ENCODE measurements at places on chromosomes 1 and 21.
A peak's percentile ranks its signal among the peaks of the same experiment; 100 is the strongest.

DNA sequence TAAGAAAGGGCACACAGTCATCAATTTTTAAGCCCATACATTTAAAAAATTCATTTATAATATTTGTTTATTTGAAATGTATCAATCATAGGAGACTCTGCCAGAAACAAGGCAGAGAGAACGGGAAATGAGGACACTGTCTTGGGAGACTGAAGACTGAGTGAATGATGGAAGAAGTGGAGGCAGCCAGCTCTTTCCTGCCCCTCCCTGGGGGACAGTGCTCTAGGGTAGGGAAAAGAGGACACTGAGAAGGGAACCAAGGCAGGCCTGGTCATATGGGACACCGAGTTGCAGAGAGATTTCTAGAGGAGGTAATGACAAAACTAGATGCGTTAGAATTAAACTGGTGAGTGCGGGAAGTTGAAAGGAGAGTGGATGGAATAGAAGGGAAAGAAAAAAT lies 31.6 kb downstream of the EEIG2 start:
- DNase-seq: no peak

DNA sequence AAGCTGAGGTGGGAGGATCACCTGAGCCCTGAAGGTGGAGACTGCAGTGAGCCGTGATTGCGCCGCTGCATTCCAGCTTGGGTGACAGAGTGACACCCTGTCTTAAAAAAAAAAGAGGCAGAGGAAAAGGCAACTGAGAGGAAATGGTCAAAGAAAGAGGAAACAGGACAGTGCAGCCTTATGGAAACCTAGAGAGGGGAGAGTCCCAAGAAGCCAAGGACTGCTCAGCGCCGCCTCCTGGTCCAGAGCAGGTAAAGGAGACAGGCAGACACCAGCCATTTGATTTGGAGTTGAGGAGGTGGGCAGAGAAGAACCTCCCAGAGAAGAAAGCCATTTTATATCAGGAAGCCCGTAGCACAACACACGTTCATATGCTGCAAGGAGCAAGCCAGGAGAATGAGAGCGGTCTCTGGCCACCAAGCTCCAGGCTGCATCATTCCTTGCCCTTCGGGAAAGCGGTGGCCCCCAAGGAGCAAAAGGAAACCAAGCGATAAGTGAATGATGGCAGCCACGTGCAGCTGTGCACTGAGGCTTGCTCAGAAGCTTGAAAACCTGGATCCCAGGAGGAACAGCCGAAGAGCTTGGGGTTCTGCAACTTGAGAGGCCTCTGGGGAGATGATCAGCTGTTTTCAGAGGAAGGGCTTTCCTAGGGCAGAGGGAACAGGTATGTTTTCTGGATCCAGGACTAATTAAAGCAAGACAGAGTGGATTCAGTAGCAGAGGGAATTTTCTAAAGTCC lies 33.7 kb downstream of the LRRC42 start:
- DNase-seq: no peak

GRCh38 chr1:107942814-107943213 lies 22.2 kb downstream of the VAV3 start:
- DNase-seq: no peak

GRCh38 chr1:53606197-53606596 lies 132.8 kb downstream of the GLIS1 start:
- DNase-seq: no peak

DNA sequence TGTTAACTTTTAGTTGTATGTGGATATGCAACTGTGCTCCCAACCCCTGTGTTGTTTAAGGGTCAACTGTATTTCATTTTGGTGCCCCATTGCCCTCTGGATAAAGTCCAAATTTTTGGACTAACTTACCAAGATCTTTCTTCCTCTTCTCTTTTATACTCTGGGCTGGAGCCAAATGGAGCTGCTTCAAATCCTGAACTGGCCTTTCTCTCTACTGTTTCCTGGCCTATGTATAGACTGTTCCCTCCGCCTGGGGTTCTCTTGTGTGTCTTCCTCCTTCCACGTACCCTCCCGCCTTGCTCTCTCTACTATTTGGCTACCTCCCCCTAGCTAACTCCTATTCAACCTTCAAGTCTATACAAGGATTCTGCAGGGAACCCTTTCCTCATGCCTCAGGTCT lies 8.4 kb upstream of the CDC14A start:
- DNase-seq: no peak

DNA sequence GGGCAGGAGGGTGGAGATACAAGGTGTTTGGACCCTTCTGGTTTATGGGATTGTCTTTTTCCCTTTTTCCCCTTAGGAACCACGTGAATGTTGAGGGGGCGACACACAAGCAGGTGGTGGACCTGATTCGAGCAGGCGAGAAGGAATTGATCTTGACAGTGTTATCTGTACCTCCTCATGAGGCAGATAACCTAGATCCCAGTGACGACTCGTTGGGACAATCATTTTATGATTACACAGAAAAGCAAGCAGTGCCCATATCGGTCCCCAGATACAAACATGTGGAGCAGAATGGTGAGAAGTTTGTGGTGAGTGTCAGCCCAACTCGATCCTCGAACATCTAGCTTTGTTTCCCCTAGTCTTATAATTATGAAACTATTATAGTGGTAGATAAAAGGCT lies 27.0 kb downstream of the SNX27 start:
- no peak for DNase-seq

GRCh38 chr1:217482356-217483102 lies 148.4 kb downstream of the GPATCH2 start:
- DNase-seq: peak; percentile 89

- no peak for DNase-seq
These were observed 7.0 kb downstream of the RPS6KA1 start for GRCh38 chr1:26536521-26536920.

- DNase-seq: no peak
These were observed 36.5 kb downstream of the GIPC2 start for GRCh38 chr1:78081980-78082860.

DNA sequence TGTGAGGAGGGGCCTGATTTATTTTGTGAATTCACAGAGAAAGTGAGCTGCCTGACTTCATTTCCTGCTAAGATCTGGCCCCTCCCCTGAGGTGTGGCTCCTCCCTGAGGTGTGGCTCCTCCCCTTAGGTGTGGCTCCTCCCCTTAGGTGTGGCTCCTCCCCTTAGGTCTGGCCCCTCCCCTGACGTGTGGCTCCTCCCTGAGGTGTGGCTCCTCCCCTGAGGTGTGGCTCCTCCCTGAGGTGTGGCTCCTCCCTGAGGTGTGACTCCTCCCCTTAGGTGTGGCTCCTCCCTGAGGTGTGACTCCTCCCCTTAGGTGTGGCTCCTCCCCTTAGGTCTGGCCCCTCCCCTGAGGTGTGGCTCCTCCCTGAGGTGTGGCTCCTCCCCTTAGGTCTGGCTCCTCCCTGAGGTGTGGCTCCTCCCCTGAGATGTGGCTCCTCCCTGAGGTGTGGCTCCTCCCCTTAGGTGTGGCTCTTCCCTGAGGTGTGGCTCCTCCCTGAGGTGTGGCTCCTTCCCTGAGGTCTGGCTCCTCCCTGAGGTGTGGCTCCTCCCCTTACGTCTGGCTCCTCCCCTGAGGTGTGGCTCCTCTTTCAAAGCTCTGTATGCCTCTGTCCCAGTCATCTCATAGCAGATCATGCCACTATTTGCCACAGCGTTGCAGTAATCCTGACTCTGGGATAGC lies 26.9 kb upstream of the LRRC3 start:
- peak; percentile 67 for DNase-seq

- DNase-seq: no peak
These were observed 69.4 kb downstream of the NID1 start for GRCh38 chr1:235995511-235995910.

- no peak for DNase-seq
These were observed 23.7 kb downstream of the NKAIN1 start for GRCh38 chr1:31216016-31216415.

DNA sequence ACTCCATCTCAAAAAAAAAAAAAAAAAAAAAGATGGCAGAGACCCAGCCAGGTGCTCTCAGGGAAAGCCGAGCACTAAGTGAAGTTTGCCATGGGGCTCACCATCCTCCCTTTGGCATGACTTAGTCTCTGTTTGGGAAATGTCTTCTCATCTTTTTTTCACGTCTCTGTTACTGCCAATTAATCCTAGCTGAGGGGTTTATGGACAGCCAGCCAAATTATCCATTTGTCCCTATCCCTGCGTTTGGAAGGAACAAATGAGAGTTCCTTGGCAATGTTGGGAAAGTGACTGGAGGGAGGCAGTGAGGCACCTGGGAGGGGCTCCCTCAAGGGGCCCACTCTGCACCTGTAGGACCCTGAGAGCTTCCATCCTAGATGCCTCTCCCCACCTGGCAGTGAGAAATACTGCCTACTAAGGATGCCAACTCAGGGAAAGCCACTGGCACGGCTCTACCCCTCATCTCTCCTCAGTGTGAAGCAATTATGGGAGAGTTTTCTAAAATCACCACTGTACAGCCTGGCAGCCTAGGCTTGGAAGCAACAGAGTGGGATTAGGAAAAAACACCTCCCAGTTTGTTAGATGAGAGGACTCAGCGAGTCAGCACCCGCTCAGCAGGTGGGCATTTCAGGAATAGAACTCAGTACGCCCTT lies 19.8 kb upstream of the SLC2A7 start:
- no peak for DNase-seq

DNA sequence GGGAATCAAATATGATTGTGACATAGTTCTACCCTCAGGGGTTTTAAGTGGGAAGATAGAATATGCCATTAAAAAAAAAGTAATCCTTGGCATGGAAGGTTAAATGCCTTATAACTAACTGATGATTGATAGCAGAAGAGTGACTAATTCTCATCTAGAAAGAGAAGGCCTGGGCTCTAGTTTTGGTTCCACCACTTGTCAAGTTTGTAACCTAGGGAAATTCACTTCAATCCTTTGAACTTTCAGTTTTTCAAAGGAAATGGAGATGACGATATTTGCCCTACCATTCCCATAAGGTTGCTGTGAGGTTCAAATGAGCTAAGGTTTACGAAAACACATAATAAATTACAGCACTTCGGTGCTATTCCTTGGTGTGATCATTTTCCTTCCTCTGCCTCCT lies 88.5 kb downstream of the GPR88 start:
- DNase-seq: no peak

DNA sequence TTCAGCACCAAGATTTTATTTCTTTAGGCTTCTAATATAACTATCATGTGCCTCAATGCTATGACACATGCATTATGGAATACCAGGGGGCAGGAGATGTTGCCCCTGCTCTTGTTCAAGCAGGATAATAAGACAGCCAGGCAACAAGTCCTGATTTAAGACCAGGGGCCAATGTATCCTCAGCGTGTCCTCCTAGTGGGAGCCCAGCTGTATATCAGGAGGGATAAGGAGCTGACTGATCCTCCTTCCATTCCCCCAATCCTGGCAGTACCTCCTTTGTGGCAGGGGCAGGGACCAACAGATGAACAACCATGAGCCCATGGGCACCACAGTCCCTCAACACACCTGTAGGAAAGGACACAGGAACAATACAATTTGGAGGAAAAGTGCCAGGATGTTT lies 29.3 kb downstream of the SORT1 start:
- DNase-seq: no peak

DNA sequence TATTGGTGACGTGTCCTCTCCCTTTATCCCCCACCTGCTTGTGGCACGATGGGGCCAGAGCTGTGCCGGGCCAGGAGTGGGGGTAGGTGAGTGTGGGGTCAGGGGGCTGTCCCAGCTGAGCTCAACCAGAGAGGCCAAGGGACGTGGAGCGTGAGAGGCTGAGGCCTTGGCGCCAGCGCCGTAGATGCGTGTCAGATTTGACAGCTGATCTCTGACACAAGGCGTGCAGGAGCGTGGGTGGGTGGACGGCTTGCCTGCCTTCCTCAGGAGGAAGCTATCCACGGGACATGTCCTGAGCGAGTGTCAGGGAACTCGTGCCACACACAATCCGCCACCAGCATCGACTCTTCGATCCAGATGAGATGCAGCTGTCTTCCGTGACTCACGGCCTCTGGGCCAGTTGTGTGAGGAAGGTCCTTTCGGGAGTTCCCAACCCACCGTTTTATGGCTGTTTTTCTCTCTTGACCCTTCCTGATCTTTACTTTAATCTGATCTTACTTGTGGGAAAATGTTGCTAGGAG lies 56.7 kb downstream of the SPSB1 start:
- no peak for DNase-seq

GRCh38 chr21:46598581-46599572 lies 6.0 kb downstream of the S100B start:
- no peak for DNase-seq

DNA sequence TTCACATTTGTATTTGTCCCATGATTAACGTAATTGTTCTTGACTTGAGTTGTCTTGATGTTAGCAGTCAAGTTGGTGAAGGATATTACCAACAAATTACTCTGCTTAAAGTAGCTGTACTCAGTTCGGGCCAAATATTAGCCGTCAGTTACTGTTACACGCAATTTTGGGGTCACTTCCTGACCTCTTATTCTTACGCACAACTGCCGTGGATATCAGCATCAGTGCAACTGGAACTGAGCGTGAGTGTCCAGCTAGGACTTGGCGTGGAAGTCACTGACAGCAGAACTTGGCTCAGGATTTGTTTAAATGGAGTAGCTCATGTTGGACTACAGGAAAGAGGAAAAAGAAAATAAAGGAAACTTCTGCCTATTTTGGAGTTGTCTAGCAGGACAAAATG lies 56.4 kb downstream of the ADAMTS1 start:
- DNase-seq: no peak

DNA sequence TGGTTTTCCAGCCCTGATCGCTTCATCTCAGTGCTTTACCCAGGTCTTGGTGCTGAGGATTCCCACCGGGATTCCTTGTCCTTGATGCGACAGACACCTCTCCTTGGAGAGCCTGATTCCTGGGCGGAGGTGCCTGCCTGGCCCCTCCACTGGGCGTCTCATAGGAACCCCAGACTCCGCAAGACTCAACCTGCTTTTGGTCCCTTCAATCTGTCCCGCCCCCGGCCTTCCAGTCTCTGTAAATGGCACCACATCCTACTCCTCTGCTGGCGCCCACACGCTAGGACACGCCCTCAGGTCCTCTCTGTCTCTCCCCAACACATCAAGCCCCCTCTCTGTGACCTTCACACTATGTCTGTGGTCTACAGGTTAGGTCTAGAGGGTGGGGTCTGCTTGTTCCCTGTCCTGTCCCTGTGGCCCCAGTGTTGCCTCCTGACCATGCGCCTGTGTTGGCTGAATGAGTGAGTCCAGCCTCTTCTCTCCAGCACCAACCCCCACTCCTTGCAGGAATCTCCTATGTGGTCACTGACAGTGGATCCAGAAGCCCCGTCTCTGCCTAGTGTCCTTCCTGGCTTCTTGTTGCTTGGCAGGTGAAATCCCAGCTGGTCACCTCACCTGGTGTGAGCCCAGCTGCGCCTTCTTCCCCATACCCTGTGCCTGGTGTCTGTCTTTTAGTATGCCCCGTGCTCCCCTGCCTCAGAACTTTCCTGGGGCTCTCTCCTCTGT lies 119.7 kb upstream of the C1orf174 start:
- DNase-seq: no peak

GRCh38 chr21:34344584-34344983 lies 19.2 kb upstream of the KCNE2 start:
- DNase-seq: no peak
